Mammary epithelial cell (primary cell): ENCODE measurements at places on chromosomes 12 and 14. TPM values are rescaled to one million over a fixed set of nuclear protein-coding genes. Genes with fewer than 3 reads are reported as not detected.

DNA sequence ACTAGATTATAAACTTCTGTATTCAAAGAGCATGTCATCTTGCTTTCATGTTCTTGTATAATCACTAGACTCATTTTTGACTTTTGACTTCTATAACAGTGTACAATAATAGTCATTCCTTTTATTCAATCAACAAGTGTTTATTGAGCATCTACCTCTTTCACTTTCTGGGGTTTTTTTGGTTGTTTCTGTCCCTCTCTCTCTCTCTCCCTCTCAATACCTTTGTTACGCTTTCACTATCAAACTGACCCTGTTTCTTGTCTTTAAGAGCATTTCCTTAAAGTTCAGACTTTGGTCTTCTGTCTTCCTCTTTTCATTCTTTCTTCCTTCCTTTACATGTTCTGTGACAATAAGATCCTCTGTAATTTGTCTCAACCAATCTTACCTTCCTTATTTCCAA is 49.5 kb downstream of the GPR137C start:
- no peak for DNase-seq

- peak; percentile 14 for DNase-seq
Measured at GRCh38 chr12:28065889-28066630, 93.5 kb upstream of the PTHLH start.

DNA sequence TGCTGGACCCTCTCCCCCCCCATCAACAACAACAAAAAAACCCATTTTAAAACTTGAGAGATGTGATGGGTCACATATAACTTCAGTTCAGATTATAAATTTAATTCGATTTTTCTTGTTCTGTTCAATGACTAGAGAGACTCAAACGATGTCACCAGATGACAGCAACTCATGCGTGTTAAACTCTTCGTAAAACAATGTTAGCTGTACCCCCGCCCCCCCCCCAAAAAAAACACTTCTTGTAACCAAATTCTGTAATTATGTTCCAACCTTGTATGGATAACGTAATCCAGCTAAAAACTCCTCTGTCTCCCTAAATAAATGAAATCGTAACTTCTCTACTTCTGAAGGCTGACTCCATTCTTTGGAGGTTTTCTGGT is 614 bp upstream of the NACA start:
- DNase-seq = no peak

DNA sequence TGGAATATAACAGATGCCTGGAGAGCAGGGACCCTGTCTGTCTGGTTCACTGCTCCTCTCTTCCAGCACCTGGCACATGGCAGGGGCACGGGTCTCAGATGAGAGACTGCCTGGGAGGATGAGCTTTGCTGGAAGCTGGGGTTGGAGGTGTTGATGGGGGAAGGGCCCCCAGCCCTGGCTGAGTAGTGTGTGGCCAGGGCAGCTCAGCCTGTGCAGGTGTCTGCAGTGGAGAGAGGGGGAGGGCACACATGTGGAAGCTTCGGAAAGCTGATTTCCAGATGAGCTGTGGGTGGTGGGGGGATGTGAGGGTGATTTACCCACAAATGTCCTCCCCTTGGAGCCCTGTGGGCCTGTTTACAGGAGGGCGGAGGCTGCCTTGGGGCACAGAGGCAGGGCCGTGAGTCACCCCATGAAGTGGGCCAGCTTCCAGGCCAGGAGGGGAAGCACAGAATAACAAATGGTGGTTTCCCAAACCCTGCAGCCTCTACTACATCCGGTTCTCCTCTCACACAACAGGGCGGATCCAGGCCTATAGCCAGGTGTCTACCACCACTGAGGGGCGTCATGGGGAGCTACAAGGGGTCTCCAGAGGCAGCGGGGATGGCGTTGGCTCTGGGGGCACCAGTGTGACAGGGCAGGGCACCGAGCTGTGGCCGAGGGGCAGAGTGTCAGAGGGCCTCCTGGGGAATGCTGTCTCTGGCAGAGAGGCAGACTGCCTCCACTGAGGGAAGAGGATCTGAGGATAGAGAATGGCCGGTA is 11.0 kb downstream of the KRT7 start:
- DNase-seq = peak; percentile 96

The DHH gene
- under 0.01 TPM for total RNA-seq
